ENCODE measurements at places on chromosomes 2 and 18. TPM values are rescaled to one million over a fixed set of nuclear protein-coding genes. Genes with fewer than 3 reads are reported as not detected.

GRCh38 chr2:127585270-127585807 lies 49.9 kb downstream of the MYO7B start:
- no peak for DNase-seq

DNA sequence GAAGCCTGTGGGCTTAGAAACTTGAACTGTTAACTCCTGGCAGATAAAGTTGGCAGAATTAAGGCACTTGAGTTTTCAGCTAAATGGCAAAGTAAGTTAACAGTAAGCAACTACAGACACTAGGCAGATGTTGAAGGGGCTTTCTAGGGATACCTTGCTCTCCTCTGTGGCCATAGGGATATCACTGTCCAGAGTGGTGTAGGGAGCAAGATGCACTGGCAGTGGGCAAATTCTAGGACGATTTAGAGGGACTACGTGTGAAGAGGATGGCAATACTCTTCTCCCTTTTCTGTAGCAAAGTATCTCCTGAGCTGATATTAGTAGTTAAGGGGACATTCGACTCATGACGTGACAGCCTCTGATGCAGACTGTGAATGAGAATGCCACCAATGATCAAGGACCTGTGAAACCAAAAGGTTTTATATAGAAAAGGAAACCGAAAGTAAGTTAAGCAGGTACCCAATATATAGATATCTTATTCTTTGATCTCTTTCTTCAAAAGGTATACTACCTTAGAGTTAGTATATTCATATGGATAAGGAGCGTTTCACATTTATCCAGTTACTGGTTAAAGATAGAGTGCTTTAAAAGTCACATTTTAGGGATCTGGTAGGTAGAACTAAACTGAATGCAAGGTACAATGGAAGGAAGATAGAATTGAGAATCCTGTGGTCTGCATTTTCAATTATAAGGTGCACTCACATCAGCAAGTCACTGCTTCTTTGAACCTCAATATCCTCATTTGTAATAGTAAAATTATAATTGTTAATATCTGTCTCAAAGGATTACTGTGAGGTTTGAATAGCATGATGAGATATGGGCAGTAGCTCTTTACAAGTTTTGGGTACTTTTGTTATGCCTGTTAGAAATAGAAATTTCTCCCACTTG lies 106.4 kb downstream of the KCNH7 start:
- no peak for DNase-seq

- DNase-seq: no peak
These were observed 22.6 kb upstream of the SULT1C3 start for GRCh38 chr2:108217211-108217610.

DNA sequence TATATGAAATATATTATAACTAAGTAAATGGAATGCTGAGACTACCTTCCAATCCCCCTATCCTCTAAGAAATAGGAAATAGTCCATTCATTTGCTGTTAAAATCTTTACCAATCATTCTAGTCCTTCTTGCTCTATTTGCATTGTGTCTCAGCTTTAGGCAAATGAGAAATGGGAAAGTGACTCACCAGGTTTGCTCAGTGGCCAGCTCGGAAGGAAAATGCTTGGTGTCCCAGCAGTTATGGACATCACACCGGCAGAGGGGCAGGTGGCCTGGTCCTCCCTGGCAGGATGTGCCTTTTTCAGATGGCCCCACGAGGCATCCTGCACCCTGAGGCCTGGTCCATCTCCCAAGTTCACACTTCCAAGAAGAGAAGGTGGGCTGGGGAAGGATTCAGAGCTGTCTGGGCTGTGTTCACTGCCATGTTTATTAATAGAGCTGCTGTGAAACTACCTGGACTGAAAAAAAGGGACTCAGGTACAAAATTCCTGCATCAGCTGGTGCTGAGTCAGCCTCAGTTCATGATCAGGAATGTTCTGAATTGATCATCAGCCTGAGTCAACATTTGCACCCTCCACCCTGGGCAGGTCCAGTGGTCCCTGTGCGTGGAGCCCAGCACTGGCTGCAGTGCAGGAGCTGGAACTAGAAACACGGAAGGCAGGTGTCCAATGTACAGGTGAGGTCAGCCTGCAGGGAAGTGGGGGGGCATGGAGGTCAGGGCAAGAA lies 60.1 kb upstream of the ARL4C start:
- DNase-seq: peak; percentile 38

DNA sequence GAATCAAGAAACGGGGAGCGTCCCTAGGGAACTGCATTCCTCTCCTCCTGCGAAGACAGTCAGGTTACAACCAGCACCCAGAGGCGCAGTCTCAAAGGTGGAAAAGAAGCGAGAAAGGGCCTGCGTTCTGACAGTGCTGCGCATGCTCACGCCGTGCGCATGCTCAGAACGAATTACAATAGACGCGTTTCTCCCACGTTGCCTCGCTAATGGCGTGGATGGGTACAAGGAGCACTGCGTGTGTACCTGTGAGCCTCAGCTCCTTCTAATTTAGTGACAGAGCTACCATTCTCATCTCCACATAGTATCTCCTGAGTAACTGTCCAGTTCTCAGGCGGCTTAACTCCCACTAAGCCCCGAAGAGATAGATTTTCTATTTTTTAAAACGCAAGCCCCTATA lies 448.8 kb downstream of the TXNL1 start:
- DNase-seq: no peak

DNA sequence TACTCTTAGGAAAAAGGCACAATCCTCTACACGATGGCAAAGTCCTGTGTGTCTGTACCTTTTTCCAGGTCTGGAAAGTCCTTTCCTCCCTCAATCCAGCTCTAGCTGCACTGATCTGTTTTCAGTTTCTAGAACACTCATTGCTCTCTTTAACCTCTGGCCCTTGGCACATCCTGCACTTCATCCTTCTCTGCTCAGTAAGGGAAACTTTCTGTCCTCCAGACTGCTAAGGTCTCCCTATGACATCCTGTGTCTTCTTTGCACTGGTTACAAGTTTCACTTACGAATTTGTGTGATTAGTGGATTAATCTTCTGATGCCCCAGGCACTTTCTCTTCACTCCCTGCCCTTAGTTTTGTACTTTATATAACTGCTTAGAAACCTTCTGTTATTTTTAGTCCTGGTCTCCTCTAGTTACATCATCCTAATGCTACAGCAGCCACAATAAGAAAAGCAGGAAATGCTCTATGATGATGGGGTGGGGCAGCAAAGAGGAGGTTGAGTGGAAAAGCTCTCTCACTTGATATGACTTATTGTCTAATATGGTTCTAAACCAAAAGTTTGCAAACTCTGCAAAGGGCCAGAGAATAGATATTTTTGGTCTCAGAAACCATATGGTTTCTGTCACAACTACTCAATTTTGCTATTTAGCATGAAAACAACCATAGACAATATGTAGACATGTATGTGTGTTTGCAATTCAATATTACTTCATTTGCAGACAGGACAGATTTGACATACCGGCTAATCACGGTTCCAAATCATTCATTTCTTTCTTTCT lies 568.2 kb downstream of the THSD7B start:
- peak; percentile 49 for DNase-seq

GRCh38 chr18:24002479-24002878 lies 12.1 kb upstream of the TTC39C start:
- no peak for DNase-seq

DNA sequence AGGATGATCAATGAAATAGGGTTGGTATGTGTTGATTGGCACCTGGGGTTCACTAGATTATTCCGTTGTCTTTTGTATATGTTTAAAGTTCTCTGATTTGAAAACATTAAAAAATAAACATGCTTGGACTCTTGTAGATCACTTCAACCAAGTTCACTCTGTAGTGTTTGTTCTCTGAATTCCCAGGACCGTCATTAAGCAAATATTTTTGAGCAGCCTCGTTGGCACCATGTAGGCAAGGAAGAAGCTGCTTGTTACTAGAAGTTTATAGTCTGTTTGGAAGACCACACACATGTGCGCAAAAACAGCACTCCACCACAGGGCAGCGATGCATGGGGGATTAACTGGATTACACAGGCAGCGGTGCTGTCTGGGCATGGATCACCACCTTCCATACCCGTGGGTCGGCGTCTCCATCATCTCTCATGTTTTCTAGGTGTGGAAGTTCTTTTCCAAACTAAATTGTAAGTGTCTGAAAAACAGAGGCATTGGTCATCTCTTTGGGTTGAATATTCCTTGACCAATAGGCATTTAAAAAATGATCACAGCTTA lies 212.2 kb downstream of the FHOD3 start:
- no peak for DNase-seq

DNA sequence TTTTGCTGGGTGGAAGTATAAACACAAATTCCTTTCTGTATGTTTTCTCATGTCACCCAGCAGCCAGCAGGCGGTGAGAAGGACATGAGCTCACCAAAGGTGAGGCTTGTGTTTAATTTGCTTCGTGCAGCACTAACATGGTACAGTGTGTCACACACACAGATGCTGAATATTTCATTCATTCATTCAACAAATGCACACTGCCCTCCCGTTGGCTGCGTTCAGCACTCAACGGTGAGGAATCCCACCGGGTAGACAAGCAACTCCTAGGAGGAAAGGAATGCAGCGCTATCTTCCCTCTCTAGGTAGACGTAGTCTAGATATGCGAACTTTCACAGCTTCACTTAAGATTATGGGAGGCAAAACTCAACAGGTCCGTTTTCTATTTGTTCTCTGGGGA lies 85.1 kb downstream of the LONRF2 start:
- DNase-seq: peak; percentile 9

DNA sequence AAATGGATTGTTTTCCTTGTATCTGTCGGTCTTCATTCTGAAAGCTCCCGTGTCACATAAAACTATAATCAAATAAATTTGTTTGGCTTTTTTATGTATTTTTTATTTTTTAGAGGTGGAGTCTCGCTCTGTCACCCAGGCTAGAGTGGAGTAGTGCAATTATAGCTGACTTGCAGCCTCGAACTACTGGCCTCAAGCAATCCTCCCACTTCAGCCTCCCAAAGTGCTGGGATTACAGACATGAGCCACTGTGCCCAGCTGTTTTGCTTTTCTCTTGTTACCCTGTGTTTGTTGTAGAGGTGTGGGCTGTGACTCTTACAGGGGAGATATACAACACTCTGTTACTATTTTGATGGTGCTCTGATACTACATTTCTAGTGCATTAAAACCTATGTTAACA lies 2.2 kb downstream of the GALM start:
- DNase-seq: no peak

- DNase-seq: no peak
These were observed 283.6 kb downstream of the TMX3 start for GRCh38 chr18:68431111-68431921.

DNA sequence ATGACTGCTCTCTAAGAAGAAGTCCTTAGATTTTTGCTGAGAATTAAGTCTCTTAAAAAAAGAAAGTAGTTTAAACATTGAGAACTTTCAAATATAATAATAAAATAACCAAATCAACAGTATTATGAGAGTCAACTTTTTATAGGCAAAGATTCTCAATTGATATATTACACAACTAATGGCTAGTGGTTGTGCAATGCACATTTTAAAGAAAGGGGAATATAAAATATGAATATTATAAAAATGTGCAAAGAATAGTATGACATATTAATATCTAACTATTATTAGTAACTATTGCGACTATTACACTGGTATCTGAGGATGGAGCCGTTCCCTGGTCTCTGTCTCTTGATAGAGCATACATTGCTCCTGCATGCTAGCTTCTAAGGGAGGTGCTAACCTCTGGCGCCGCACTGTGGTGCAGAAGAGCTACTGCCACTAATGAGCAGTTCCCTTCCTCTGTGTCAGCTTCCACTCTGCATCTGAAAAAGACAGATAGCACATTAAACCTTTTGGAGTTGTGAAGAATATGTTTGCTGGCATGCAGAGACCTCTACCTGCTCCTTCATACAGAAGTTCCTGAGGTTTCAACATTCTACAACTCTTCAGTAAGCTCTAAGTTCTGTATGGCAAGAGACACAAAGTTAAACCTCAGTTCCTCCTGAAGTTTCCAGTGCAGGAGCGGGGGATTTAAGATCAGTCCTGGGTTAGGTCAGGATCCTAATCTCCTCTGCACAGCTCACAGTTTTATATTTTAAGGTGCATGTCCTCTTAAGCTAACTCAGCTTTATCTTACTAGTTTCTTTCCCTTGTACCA lies 3.5 kb upstream of the SLC9A2 start:
- DNase-seq: peak; percentile 74

DNA sequence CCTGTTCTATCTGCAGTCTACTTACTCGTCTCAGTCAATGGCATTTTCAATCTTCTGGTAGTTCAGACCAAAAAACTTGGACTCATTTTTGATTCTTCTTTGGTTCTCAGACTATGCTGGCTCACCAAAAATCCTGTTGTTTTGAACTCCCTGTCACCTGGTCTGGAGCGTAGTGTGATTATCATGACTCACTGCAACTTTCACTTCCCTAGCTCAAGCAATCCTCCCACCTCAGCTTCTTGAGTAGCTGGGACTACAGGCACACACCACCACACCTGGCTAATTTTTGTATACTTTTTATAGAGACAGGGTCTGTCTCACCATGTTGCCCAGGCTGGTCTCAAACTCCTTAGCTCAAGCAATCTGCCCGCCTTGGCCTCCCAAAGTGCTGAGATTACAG lies 163.3 kb upstream of the CDH7 start:
- no peak for DNase-seq

DNA sequence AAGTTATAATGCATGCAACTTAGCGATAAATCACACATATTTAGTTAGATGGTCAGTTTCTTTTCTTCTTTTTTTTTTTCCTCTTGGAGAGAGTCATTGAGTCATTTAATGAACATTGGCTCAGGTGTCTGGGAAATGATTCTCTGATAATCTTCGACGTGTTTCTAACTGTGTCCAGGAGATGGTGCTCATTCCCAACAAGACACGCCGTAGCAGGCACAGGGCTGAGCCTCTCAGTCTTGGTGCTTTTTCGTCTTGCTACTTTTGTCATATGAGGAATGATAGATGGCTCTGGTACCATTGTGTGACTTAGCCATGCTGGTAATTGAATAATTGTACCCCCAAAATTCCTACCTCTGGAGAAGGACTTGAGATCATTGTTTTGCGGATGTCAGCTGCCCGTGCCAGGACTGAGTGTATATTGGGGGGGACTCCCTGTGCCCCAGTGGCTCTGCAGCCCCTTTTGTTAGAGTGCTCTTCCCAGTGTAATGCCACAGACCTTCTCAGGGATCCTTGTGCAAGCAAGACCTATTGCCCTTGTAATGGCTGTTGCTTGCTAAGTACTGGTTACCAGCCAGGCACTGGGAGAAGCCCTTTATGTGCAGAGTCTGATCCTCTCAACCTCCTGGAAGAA lies 107.6 kb upstream of the CYRIA start:
- DNase-seq: peak; percentile 38

- no peak for DNase-seq
These were observed 143.3 kb upstream of the BCL2L11 start for GRCh38 chr2:110977403-110977802.

- DNase-seq: no peak
These were observed 106.3 kb upstream of the SEC11C start for GRCh38 chr18:59033359-59033758.

DNA sequence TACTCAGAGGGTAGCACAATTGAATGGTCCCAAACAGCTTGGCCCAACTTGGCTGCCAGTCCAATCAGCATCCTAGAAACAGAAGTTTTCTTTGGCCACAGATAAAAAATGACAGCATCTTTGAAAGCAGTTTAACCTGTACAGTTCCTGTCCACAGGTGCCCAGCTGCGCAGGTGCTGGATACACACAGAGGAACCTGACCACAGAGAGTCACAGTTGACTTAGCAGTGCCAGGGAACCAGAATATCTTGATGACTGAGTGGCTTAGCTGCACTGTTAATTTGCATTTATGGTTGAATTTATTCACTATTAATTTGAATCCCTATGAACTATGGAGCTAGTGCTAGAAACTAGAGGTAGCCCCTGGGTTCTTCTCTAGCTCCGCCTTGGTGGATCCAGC lies 93.7 kb downstream of the TPGS2 start:
- no peak for DNase-seq

Gene MEP1B
- 1.1 TPM for total RNA-seq

Gene IL1RN
- total RNA-seq: not detected

Gene SULT6B1
- total RNA-seq: not detected

Gene AQP12B
- total RNA-seq: not detected

Gene PDE1A
- total RNA-seq: not detected

Gene NYAP2
- total RNA-seq: not detected

Gene IL1R1
- 53.4 TPM for total RNA-seq

Measured in stomach (tissue), 19 donors.